ENCODE measurements at places on chromosomes 6 and 20.

DNA sequence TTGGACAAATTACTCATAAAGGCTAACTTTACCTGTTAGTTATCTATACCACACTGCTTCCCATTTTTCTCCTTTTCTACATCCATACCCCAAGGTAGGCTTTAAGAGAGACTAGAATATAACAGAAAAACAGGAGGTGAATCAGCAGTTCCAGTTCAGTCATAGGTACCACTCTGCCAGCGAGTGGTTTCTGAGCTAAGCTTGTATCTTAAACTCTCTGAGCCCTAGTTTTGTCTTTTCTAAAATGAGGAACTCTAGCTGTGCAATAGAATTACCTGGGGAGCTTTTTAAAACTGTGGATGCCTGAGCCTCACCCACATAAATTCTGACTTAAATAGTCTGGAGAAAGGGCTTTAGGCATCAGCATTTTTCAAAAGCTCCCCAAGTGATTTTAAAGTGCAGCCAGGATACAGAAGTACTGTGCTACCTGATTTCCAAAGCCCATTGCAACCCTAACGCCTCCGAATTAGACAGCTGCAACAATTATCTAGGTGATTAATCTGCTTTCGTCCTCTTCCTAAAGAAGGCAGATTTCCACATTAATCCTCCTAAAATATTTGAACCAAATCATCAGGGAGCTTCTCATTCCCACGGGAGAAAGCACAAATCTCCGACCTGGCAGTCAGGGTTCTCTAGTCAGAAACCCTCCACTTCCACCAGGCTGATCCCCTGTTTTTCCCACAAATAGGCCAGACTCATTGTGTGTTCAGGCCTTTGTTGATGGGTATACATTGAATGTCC lies 37.4 kb upstream of the RPL7L1 start:
- no peak for DNase-seq

DNA sequence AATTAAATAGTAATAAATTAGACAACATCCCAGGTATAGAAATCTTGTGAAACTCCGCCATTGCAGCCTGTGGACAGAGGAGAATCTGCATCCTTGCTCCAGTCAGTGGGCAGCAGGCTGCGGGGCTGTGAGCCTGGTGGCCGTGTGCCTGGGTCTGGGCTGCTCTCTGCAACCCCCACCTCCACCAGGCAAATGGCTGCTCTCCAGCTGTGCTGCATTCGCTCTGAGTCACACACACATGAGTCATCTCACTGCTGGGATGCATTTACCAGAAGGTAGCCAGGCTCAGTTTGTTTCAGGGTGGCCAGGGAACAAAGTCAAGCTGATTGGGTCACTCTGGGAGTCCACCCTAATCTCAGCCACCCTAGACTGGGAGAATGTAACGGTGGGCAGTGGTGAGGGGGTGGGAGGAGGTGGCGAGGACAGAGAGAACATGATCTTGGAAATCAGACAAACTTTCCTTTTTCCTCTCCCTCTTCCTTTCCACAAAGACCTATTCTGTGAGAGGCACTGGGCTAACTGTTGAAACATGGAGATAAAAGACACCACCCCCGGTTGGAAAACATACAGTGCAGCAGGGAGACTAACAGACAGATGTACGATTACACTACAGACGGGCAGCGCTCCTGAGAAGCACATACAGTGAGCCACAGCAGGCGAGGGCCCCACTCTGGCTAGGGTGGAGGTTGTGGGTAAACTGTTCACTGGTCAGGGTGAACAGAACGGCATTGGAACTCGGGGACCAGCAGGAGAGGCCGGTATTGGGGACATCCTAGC lies 59.2 kb downstream of the TRAM2 start:
- DNase-seq, result no peak

GRCh38 chr6:136685540-136686108 lies 106.7 kb downstream of the MAP3K5 start:
- DNase-seq, result no peak

- DNase-seq, result no peak
Observed at GRCh38 chr20:10648651-10649050, 25.1 kb downstream of the JAG1 start.

GRCh38 chr6:144477856-144478255 lies 192.7 kb downstream of the UTRN start:
- DNase-seq, result no peak

- no peak for DNase-seq
Observed at GRCh38 chr20:22931653-22932608, 103.2 kb upstream of the SSTR4 start.

Data from GF-D8 (cell line).